ENCODE measurements at places on chromosomes 3 and 15. TPM values are rescaled to one million over a fixed set of nuclear protein-coding genes. Genes with fewer than 3 reads are reported as not detected.

GRCh38 chr3:129065016-129065719 lies 4.6 kb downstream of the GP9 start:
- H3K27ac ChIP-seq, result no peak overlapping the region
- no peak overlapping the region for H3K4me3 ChIP-seq
- no peaks in the 10 kb centered on the region for H3K36me3 ChIP-seq
- no peaks in the 10 kb centered on the region for H3K4me1 ChIP-seq
- no peak for DNase-seq

The PRR20G gene
- not detected for total RNA-seq

The TEX55 gene
- total RNA-seq, result not detected

The MAGEL2 gene
- 0.19 TPM for total RNA-seq

GRCh38 chr3:9870978-9871377 lies 9.1 kb downstream of the CIDEC start:
- no peaks in the 10 kb centered on the region for H3K4me1 ChIP-seq
- H3K27ac ChIP-seq, result no peak overlapping the region
- DNase-seq, result no peak
- H3K27me3 ChIP-seq, result no peaks in the 10 kb centered on the region

DNA sequence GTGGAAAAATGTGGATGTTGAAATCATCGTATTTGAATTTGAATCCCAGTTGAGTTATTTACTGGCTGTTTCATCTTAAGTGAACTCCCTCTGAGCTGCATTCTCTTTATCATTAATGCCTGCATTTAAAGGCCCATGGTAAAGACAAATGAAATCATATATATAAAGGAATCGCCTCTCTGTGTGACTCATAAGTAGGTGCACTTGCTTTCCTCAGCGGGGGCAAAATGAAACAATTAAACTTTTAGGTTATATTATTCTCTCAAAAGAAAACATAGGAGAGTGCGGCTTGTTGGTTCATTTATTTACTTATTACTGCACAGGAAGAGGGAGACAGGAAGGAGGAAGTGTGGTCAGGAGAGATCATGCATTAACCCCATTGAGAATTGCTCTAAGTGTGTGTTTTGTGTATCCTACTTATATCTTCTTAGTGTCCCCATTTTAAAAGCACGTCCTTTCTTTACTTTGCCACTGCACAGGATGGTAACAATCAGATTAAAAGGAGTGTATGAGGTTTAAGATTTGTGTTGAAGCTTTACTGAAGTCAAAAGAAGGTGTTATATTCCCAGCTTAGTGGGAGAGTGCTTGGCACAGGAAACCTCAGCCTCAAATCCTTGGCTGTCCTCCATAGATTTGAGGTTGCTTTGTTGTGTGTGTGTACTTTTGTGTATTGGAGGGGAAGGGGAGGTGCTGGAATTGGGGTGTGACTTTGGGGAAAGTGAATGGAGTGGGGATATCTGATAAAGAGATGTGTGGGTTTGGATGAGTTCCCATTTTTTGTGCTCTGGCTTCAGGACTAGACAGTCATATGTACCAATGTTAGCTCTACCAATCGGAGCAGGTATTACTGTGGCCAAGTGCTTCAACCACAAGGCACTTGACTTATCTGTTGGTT lies 595.8 kb upstream of the NR2F2 start:
- no peaks in the 10 kb centered on the region for H3K36me3 ChIP-seq
- no peak for DNase-seq
- no peaks in the 10 kb centered on the region for H3K4me1 ChIP-seq
- no peaks in the 10 kb centered on the region for H3K27me3 ChIP-seq

The DOCK3 gene
- 0.87 TPM for total RNA-seq

The FOXB1 gene
- total RNA-seq, result not detected

- no peaks in the 10 kb centered on the region for H3K4me1 ChIP-seq
- H3K27me3 ChIP-seq, result no peaks in the 10 kb centered on the region
- peaks cover 29% of the 10 kb centered on the region for H3K36me3 ChIP-seq
- H3K27ac ChIP-seq, result no peak overlapping the region
Observed at GRCh38 chr15:63135281-63135680, 13.6 kb downstream of the LACTB start.

- H3K4me1 ChIP-seq, result no peaks in the 10 kb centered on the region
- H3K36me3 ChIP-seq, result peaks cover 13% of the 10 kb centered on the region
- no peak overlapping the region for H3K4me3 ChIP-seq
- DNase-seq, result no peak
Observed at GRCh38 chr3:124459678-124460077, 270.6 kb upstream of the UMPS start.

DNA sequence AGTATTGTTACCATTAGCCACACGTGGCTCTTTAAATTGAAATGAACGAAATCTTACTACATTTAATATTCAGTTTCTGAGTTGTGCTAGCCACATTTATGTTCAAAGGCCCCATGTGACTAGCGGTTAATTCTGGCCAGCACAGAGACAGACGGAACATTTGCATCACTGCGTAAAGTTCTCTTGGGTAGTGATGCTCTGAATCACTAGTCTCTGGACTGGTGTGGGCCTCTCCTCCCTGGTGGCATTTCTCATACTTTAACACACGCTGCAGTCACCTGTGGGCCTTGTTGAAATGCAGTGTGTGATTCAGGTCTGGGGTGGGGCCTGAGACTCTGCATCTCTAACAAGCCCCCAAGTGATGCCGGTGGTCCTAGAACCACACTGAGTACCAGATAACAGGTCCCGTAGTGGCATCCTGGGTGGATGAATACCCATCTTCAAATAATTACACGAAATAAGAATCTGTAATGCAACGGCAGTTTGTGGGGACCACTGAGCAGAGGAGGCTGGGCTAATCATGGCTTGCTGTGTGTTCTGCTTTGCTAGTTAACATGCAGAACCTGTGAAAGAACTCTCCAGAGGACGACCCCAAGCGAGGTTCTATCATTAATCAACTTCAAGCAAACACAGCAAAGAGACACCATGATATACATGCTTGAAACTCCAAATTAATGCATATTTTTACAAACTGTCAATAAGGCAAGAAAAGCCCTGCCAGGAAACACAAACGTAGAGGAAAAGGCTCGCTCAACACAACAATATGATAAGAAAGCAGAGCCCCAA lies 623.8 kb downstream of the FOXP1 start:
- H3K36me3 ChIP-seq, result peaks cover 57% of the 10 kb centered on the region
- no peak for DNase-seq
- H3K27ac ChIP-seq, result no peak overlapping the region
- H3K4me3 ChIP-seq, result no peak overlapping the region

The DLL4 gene
- total RNA-seq, result 7.2 TPM

- no peaks in the 10 kb centered on the region for H3K4me1 ChIP-seq
- no peaks in the 10 kb centered on the region for H3K27me3 ChIP-seq
- H3K4me3 ChIP-seq, result no peak overlapping the region
- H3K36me3 ChIP-seq, result no peaks in the 10 kb centered on the region
Observed at GRCh38 chr15:42707873-42708544, 28.9 kb downstream of the CDAN1 start.

The FNDC3B gene
- 50.8 TPM for total RNA-seq

DNA sequence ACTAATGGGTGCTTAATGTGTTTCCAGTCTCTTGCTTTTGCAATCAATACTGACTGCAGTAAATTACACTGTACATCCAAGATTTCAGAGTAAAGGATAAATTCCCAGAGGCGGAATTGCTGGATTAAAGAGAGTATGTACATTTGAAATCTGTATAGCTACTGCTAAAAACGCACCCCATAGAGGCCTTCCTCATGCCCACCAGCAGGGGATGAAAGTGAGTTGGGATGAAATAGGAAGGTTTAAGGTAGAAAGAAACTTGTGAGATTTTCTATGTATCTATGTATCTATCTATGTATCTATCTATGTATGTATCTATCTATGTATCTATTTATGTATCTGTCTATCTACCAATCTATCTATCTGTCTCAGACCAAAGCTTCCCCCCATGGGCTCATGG lies 28.4 kb downstream of the TMEM44 start:
- H3K36me3 ChIP-seq, result no peaks in the 10 kb centered on the region
- H3K27me3 ChIP-seq, result peaks cover 2% of the 10 kb centered on the region
- H3K4me1 ChIP-seq, result no peaks in the 10 kb centered on the region
- no peak overlapping the region for H3K4me3 ChIP-seq

The GRAMD1C gene
- 0.68 TPM for total RNA-seq

DNA sequence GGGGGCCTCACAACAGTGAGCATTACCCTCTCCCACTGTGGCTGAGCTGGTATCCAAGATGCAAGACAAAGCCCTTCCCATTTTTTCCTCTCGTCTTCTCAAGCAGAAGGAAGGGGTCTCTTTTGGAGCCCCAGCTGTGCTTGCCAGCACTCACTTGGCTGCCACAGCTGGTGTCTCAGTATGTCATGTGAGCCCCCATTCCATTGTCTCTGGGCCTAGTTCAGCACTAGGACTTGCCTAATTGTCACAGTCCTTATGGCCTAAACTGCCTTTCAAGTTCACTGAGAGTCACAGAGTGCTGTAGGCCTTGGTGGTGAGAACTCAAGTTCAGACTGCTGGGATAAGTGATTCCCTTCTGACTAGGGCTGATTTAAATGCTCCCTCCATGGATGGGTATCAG lies 89.8 kb downstream of the ARHGEF26 start:
- H3K27me3 ChIP-seq, result no peaks in the 10 kb centered on the region
- H3K4me1 ChIP-seq, result no peaks in the 10 kb centered on the region
- no peak for DNase-seq
- H3K4me3 ChIP-seq, result no peak overlapping the region
- H3K27ac ChIP-seq, result no peak overlapping the region

- H3K4me3 ChIP-seq, result no peak overlapping the region
- H3K36me3 ChIP-seq, result no peaks in the 10 kb centered on the region
- no peak overlapping the region for H3K27ac ChIP-seq
- H3K4me1 ChIP-seq, result peaks cover 9% of the 10 kb centered on the region
- no peaks in the 10 kb centered on the region for H3K27me3 ChIP-seq
- no peak for DNase-seq
Observed at GRCh38 chr3:73808862-73809509, 184.2 kb upstream of the PDZRN3 start.

GRCh38 chr3:64627471-64628321 lies 60.1 kb downstream of the ADAMTS9 start:
- H3K4me3 ChIP-seq, result no peak overlapping the region
- H3K4me1 ChIP-seq, result peaks cover 27% of the 10 kb centered on the region
- no peak for DNase-seq
- H3K27ac ChIP-seq, result no peak overlapping the region
- H3K27me3 ChIP-seq, result no peaks in the 10 kb centered on the region

- DNase-seq, result no peak
- H3K36me3 ChIP-seq, result no peaks in the 10 kb centered on the region
- H3K27ac ChIP-seq, result no peak overlapping the region
- H3K4me1 ChIP-seq, result no peaks in the 10 kb centered on the region
Observed at GRCh38 chr3:188918093-188918492, 253.7 kb upstream of the TPRG1 start.

DNA sequence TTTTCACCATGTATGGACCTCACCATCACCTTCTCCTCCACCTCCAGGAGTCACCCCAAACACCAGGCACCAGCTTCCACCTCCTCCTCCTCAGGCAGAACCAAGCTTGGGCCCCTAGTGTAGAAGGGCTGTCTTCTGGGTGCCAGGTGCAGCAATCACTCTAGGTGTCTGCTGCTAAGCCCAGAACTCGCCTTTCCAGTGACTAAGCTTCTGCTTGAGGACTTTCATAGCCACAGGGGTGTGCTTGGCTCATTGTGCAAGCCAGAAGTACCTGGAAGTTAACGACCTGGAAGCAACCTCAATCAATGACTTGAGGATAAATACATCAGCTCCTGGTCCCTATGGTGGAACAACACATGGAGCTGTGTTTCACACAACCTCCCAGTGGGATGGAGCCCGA lies 49.8 kb upstream of the PXYLP1 start:
- H3K4me3 ChIP-seq, result no peak overlapping the region
- H3K27me3 ChIP-seq, result no peaks in the 10 kb centered on the region
- no peaks in the 10 kb centered on the region for H3K4me1 ChIP-seq
- H3K36me3 ChIP-seq, result no peaks in the 10 kb centered on the region
- H3K27ac ChIP-seq, result no peak overlapping the region
- DNase-seq, result no peak

- H3K4me3 ChIP-seq, result no peak overlapping the region
- DNase-seq, result no peak
- H3K27ac ChIP-seq, result no peak overlapping the region
- no peaks in the 10 kb centered on the region for H3K36me3 ChIP-seq
- H3K27me3 ChIP-seq, result no peaks in the 10 kb centered on the region
Observed at GRCh38 chr3:20696388-20697150, 510.6 kb upstream of the SGO1 start.

The EXD1 gene
- not detected for total RNA-seq

The FRMD4B gene
- 4.0 TPM for total RNA-seq

The LRRC3B gene
- total RNA-seq, result 0.54 TPM

DNA sequence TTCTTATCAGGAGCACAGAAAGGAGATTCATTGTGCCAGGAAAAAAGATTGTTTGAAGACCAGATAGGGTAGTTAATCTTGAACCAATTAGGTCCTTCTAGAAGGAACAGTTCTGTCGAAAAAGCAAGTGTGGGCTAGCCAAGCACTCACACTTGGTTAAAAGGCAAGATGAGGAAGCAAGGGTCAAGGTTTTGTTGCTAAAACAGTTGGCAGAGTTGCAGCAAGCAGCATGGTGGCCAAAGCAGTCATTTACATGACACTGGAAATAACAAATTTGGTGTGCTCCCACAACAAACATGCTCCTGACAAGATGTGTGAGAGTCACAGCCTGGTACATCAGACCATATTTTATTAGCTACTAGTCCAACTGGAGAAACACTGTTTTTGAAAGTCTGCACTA lies 228.0 kb upstream of the CFAP20DC start:
- H3K27ac ChIP-seq, result no peak overlapping the region
- no peaks in the 10 kb centered on the region for H3K4me1 ChIP-seq
- no peak overlapping the region for H3K4me3 ChIP-seq
- no peaks in the 10 kb centered on the region for H3K27me3 ChIP-seq
- no peak for DNase-seq

DNA sequence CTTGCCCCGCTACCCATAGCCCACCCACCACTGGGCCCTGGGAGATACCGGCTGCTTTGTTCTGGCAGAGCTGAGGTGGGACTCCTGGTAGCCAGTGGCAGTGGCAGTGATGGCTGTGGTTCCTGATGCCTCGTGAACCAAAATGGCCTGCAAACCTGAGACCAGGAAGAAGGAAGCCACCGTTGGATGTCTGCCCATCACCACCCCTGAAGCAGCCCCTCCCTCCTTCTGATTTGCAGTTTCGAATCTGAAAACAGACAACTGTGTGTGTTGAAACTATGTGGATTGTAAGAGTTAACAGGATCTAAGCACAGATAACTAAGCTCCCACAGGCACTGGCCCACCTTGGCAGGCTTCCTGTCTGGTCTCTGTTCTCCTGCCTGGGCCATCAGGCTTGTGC lies 66.6 kb downstream of the NUP210 start:
- DNase-seq, result no peak
- H3K27me3 ChIP-seq, result no peaks in the 10 kb centered on the region
- no peak overlapping the region for H3K4me3 ChIP-seq
